T1000 (cell line): ENCODE measurements at places on chromosomes 5 and 9.
A peak's percentile ranks its signal among the peaks of the same experiment; 100 is the strongest.

DNA sequence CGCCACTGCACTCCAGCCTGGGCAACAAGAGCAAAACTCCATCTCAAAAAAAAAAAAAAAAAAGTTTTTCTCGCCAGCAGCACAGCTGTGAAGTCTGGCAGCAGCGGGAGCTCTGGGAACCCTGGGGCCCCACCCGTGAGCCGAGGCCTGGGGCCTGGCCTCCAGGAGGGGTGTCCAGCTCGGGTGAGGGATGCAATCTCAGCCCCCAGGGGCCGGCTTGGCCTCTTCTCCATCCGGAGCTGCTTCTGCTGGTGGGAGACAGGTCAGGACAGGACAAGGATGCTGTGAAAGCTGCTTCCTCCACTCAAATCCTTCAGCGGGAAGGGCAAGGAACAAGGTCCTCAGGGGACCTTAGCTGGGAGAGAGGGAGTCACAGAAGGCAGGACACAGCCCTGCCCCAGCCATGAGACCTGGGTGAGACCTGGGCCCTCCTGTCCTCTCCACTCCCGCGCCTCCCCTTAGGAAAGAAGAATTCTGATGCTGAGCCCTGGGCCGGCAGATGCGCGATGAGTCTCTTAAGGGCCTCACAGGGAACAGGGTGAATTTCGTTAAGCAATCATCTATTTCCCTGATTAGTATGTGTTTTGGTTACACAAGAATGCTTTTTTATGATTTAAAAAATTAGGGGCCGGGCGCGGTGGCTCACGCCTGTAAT is 30.6 kb downstream of the PLPP7 start:
- DNase-seq, result no peak

DNA sequence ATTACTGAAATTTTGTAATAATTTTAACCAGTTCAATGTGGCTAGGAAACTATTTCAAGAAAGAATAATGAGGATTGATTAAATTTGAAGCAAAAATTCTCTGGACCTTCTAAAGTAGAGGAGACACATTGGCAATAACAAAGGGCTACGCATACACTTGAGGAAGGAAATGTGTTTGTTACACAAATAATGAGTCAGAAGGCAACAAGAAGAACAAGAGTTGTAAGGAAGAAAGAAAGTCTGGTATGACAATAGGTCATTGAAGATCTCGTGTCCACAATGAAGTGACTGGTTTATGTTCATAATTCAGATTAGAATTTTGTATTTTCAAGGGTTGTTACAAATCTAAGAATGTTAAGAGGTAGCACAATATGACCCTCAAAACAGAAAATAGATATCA is 25.8 kb downstream of the ST8SIA4 start:
- DNase-seq, result no peak

DNA sequence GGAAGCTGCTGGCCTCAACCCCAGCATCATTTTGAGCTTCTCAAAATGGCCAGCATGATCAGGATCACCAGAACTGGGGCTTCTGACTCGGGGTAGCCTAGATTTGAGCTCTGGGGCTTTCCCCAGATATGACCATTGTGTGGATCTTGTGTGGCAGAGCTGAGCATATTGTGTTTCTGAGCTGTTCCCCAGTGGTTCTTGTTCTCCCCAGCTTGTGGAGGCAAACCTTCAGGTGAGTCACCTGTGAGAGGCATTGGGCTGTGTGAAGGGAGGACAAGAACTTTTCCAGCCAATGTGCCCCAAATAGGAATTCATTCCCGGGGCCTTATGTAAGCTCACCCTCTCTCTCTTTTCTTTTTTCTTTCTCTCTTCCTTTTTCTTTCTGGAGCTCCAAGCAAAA is 80.7 kb upstream of the PITX1 start:
- no peak for DNase-seq

GRCh38 chr9:70412832-70413463 is 1.5 kb downstream of the KLF9 start:
- peak; percentile 9 for DNase-seq

GRCh38 chr5:120297616-120298015 is 166.5 kb upstream of the PRR16 start:
- DNase-seq, result no peak

- DNase-seq, result no peak
Observed at GRCh38 chr9:21758540-21758939, 43.9 kb upstream of the MTAP start.

DNA sequence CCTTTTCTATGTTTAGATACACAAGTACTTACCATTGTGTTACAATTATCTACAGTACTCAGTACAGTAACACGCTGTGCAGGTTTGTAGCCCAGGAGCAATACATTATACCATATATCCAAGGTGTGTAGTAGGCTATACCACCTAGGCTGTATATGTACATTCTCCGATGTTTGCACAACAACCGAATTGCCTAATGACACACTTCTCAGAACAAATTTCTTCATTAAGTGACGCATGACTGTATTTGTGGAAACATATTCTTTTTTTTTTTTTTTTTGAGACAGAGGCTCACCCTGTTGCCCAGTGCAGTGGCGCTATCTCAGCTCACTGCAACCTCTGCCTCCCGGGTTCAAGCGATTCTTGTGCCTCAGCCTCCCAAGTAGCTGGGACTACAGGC is 4.0 kb upstream of the RAD23B start:
- DNase-seq, result no peak

GRCh38 chr5:50576265-50576664 is 90.2 kb upstream of the PARP8 start:
- no peak for DNase-seq

GRCh38 chr9:127828262-127829031 is 25.8 kb downstream of the FPGS start:
- no peak for DNase-seq

DNA sequence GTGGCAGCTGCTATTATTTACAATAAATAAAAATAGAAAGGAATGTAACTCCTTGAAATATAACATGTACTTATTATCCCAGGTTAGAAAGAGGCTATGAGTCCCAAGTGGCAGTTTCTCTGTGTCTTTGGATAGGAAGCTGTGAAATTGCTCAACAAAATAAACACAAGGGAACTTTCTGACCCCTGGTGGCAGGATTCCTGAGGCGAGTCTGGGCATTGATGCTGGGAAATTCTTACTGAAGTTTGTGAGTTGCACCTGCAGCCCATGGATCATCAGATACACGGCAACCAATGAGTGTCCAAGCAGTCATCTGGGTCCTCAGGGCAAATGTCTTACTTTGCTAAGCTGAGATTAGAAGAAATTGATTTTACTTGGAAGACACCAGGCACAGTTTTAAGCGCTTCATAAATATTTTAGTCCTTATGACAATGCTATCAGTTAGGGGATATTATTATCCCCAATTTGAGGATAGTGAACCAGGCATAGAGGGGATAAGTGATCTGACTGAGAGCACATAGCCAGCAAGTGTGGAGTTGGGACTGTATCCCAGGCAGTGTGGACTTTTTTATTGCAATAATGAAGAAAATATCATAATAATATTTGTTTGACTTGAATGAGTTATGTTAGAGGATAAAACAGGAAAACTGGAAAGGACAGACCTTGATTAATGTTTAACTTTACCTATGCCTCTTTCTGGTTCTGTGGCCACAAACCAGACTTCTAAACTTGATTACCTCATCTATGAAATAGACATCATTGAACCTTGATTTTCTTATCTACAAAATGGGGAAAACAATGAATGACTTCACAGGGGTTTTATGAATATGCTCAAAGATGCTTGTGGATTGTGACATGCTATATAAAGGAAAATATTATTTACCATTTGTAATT is 265.5 kb upstream of the ADAMTSL1 start:
- DNase-seq, result no peak

GRCh38 chr9:124885551-124885950 is 23.6 kb downstream of the ARPC5L start:
- no peak for DNase-seq

- DNase-seq, result no peak
Observed at GRCh38 chr9:121589986-121590385, 61.4 kb upstream of the DAB2IP start.

GRCh38 chr5:156623381-156624040 is 226.6 kb upstream of the PPP1R2B start:
- DNase-seq, result no peak

GRCh38 chr5:40797273-40798011 is 732 bp downstream of the PRKAA1 start:
- peak; percentile 79 for DNase-seq

- DNase-seq, result no peak
Observed at GRCh38 chr5:124061663-124062062, 549.7 kb downstream of the CSNK1G3 start.

DNA sequence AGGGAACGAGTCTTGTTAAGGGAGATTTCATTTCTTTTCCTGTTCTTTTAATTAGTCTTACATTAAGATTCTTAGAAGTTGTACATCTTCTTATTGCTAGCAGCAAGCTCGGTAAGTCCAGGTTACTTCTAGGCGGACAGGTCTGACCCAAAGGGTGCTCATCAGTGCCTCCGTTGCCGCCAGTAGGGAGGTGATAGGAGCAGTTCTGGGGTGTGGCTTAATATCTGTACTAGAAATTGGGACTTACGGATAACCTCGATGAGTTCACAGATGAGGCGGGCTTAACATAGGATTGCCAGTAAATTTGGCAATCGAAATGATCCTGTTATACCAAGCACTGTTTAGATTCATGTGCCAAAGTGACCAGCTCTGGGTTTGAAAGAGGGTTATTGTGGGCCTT is 278.8 kb downstream of the FANCC start:
- no peak for DNase-seq

DNA sequence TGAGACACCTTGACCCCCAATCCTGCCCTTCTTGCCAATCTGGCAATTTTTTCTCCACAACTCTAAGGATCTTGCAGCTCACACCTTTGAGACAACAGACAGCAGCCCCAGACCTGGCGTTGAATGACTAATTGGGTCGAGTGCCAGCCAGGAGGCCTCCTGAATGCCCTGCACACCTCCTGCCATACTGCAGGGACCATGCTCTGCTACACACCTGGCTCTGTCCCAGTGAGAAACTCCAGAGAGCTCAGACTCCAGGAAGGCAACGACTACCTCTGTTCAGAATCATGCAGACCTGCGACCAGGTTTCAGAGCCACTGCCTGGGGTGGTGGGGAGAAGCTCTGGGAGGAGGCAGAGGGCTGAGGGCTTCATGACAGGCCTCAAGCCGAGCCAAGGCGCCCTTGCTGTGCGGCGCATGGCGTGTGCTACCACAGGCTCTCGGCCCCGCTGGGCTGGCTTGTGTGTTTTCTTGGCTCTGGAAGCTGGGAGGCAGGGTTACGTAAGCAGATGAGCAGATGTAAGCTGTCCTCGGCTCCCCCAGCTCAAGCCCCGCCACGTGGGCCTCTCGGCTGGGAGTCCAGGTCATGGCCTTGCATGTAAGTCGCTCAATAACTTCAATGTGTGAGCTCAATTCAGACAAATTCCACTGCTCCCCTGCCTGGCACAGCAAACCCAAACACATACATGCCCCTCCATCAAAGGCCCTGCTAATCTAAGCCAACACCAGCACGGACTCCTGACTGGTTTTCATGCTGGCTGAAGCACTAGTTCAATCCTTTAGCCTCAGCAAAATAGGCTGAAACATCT is 27.5 kb downstream of the B4GALT1 start:
- no peak for DNase-seq

GRCh38 chr5:132501629-132501956 is 11.0 kb upstream of the IRF1 start:
- DNase-seq, result no peak

GRCh38 chr5:14081791-14082190 is 61.4 kb upstream of the TRIO start:
- no peak for DNase-seq

DNA sequence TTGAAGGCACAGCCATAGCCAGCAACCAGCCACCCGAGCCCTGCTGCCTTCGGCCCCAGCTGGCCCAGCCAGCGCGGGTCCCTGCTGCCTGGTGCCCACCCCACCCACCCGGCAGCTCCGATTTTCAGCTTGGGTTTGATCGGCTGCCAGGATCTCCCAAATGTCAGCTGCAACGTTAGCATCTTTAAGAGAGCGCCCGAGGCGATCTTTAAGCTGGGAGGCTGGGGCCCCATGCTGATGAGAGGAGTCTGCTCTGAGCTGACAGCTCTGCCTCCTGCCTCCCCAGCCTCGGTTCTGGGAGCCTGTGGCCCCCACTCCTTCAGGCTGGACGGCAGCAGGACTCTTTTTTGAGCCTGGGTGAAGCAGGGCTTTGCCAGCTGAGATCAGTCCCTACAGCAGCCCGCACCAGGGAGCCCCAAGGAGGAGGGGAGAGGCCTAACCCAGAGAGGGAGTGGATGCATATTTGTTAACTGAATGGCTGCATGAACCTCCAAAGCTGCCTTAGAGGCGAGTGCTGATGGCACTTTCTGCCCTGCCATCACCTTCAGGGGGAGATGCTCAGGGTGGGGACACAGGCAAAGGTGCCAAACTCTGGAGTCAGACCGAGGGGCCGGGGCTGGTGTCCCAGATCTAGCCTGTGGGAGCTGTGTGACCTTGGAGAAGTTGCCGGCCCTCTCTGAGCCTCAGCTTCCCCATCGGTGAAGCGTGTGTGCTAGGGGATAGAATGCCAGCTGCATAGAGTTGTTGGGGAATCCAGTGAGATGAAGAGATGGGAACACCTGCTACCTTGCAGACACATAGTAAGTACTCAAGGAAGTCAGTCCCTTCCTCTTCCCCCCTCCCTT is 165.5 kb downstream of the C9orf50 start:
- no peak for DNase-seq

GRCh38 chr9:15374310-15374709 is 48.4 kb upstream of the SNAPC3 start:
- DNase-seq, result no peak

DNA sequence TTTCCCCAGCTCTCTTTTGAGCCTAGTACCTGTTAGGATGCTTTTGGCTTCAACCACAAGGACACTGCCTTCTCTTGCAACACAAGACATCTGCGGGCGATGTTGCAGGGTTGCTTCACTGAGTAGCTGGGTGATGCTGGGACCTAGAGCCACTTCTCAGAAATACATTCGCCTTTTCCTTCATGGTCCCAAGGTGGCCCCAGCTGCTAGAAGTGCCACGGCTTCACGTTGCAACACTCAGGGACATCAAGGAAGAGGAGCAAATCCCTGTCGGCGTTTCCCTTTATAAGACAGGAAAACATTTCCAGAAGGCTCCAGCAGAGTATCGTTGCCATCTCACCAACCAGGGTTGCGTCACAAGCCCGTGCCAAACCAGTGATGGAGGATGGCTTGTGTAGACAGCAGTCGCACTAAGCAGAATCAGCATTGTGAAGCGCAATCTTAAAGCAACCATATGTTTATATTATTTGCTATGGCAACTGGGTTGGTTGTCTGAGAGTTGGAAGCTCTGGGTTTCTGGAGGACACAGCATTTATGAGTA is 62.7 kb downstream of the ANKRD33B start:
- DNase-seq, result no peak

DNA sequence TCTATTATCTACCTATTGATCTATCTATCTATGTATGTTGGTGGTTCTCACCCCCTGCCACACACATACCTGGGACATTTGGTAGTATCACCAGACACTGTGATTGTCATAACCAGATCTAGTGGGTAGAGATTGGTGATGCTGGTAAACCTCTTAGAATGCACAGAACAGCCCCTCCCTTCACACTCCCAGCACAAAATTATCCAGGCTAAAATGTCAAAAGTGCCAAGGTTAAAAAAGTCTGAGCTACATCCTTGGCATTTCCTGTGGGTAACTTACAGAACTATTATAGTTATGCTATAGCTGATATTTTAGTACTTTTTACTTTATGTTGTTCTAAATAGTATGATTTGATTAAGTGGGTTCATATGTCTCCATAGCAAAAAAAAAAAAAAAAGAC is 151.0 kb downstream of the FER start:
- no peak for DNase-seq
